ENCODE measurements at places on chromosomes 6 and 20.

DNA sequence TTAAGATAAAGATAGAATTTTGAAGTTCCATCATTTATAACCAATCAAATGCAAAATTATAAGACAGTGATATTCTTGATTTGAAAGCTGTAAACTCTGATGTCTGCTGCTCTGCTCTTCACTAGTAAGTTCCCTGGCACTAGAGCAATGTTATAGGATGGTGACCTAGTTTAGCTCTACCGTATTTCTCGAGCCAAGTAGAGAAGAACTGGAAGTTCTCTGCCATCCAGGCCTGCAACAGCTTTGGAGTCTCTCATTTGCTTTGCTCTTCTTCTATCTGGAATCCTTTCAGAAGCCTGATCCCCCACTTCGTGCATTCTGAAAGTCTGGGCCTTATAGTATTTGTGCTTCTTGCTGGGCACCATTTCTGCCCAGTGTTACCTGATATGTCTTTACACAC is 100.3 kb downstream of the PLCB1 start:
- DNase-seq = no peak

- no peak for DNase-seq
These were observed 89.4 kb downstream of the JAG1 start for GRCh38 chr20:10584371-10584770.

- DNase-seq = no peak
These were observed 43.3 kb upstream of the IRAK1BP1 start for GRCh38 chr6:78824045-78824444.

DNA sequence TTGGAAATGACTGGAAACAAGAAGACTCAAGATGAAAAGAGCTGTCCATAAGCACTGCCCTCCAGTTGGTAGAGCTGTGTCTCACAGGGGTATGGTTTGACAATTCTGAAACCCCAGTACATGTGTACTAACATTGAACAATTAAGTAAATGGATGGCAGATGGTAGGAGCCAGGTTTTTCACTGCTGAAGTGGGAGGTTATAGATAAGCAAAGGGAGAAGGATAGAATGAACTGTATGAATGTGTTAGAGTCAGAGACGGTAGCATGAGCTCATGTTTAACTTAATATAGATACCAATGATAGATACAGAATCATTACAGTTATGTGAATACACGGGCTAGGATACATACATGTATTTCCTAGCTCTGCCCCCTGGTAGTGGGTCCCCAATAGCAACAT is 95.0 kb upstream of the SIRPA start:
- no peak for DNase-seq

DNA sequence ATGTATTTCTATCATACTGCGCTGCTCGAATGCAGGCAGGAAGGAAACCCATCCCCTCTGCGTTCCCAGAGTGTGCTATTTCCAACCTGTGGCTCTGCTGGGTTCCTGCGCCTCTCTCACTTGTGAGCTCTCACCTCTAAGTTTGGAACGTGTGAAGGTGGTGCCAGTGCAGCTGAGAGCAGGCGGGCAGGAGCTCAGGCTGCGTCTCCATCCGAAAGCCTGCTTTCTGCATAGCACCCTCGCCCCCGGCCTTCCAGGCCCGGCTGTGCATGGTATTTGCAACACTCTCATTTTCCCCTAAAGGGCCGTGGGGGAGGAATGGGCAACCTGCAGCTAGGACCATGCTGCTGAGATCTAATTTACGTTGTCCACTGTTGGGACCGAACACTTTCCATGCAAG is 288.0 kb upstream of the TSHZ2 start:
- DNase-seq = no peak

- no peak for DNase-seq
These were observed 11.9 kb upstream of the TNFRSF21 start for GRCh38 chr6:47321577-47321976.

GRCh38 chr6:168578036-168578435 is 137.1 kb downstream of the SMOC2 start:
- no peak for DNase-seq

GRCh38 chr6:31349301-31349700 is 7.7 kb downstream of the HLA-B start:
- DNase-seq = no peak

GRCh38 chr20:56810141-56810540 is 181.0 kb downstream of the TFAP2C start:
- DNase-seq = no peak

GRCh38 chr6:158784505-158784904 is 34.7 kb downstream of the EZR start:
- DNase-seq = no peak

- no peak for DNase-seq
These were observed 19.9 kb upstream of the MUC21 start for GRCh38 chr6:30963641-30964040.

All from activated CD4-positive, alpha-beta T cell treated with anti-CD3 and anti-CD28 coated beads, Interleukin-2, amount 50 U/mL, for 4 hours (primary cell).